Ascending aorta (tissue), 2 donors: ENCODE measurements at places on chromosomes 7 and 10.

GRCh38 chr7:105187302-105188169 lies 173.5 kb downstream of the KMT2E start:
- no peak for DNase-seq
- no peaks in the 10 kb centered on the region for H3K4me1 ChIP-seq
- H3K4me3 ChIP-seq, result no peak overlapping the region
- no peak overlapping the region for H3K27ac ChIP-seq
- H3K27me3 ChIP-seq, result no peaks in the 10 kb centered on the region

DNA sequence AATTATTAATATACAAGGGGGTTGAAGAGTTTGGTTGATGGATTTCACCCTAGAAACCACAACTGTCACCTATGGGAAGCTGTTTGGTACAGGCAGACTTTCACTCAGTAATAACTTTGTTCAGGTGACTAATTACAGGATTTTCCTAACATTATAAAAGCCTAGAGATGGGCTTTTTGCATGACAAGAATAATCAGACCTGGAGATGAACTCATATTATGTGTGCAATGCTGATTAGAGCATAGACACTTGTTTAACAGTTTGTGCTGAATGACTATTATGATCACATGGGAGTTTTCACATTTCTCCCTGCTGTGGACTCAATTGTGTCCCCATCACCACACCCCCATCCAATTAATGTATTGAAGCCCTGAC lies 90.2 kb upstream of the STEAP4 start:
- no peak overlapping the region for H3K27ac ChIP-seq
- H3K4me1 ChIP-seq, result no peaks in the 10 kb centered on the region
- DNase-seq, result no peak
- H3K36me3 ChIP-seq, result no peaks in the 10 kb centered on the region
- no peak overlapping the region for H3K4me3 ChIP-seq

GRCh38 chr7:128362670-128363069 lies 1.2 kb upstream of the PRRT4 start:
- no peak overlapping the region for H3K27ac ChIP-seq
- no peak for DNase-seq
- H3K36me3 ChIP-seq, result no peaks in the 10 kb centered on the region
- no peaks in the 10 kb centered on the region for H3K27me3 ChIP-seq

DNA sequence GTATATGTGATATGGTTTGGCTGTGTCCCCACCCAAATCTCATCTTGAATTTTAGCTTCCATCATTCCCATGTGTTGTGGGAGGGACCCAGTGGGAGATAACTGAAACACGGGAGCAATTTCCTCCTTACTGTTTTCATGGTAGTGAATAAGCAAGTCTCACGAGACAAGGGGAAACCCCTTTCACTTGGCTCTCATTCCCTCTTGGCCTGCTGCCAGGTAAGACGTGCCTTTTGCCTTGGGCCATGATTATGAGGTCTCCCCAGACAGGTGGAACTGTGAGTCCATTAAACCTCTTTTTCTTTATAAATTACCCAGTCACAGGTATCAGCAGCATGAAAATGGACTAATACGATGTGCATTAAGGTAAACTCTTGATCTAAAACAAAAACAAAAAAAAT lies 357.1 kb upstream of the AOAH start:
- no peak overlapping the region for H3K27ac ChIP-seq
- H3K4me1 ChIP-seq, result peaks cover 10% of the 10 kb centered on the region
- H3K4me3 ChIP-seq, result no peak overlapping the region

GRCh38 chr7:55504093-55504859 lies 68.0 kb downstream of the VOPP1 start:
- no peak overlapping the region for H3K27ac ChIP-seq
- no peaks in the 10 kb centered on the region for H3K27me3 ChIP-seq
- no peaks in the 10 kb centered on the region for H3K4me1 ChIP-seq
- H3K4me3 ChIP-seq, result no peak overlapping the region

DNA sequence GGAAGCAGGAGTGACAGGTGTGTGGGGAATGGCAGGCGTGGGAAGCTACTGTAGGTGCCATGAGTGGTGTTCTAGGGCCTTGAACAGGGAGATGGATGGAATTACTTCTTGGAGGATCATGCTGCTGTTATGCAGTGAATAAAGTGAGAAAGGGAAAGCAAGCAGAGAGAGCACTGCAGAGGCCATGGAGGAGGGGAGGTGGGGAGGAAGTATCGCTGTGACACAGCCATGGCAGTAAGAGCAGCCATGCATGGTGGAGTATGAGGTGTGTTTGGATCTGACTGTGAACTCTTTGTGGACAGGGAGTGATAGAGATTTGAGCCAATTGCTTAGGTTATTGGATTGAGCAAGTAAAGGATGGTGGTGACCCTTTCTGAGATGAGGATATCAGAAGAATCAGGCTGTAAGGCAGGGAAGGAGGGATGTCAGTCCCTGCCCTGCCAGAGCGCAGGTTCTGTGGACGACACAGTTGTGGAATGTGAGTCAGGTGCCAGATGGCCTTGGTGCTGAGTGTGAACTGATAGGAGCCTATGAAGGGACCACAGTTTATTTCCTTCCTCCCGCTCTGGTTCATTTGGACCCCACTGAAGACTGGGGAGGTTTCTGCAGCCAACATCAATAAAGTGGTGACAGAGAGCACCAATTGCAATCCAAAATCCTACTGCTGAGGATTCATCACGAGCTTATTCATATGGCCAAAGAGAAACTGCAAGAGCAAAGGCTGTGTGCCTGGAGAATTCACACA lies 105.5 kb upstream of the TMEM72 start:
- H3K36me3 ChIP-seq, result no peaks in the 10 kb centered on the region
- no peaks in the 10 kb centered on the region for H3K27me3 ChIP-seq
- DNase-seq, result no peak
- H3K4me3 ChIP-seq, result no peak overlapping the region
- H3K4me1 ChIP-seq, result no peaks in the 10 kb centered on the region

- H3K36me3 ChIP-seq, result no peaks in the 10 kb centered on the region
- DNase-seq, result no peak
- peaks cover 7% of the 10 kb centered on the region for H3K4me1 ChIP-seq
- no peak overlapping the region for H3K4me3 ChIP-seq
- H3K27ac ChIP-seq, result no peak overlapping the region
These were observed 19.9 kb upstream of the FAM180A start for GRCh38 chr7:135768467-135768866.

DNA sequence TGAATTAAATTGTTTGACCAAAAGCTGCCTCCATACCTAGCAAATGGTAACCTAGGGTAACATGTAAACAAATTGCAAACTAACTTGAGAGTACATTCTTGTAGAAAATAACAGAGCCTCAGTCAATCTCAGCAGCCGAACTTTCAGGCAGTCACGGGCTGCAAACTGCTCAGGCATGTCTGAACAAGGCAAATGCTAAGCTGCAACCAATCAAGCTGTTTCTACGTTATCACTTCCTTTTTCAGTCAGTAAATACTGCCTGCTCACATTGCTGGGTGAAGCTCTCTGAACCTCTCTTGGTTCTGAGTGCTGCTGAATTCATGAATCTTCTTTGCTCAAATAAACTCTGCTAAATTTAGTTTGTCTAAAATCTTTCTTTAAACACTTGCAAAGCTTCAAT lies 1212.4 kb downstream of the SORCS1 start:
- no peak overlapping the region for H3K4me3 ChIP-seq
- no peaks in the 10 kb centered on the region for H3K36me3 ChIP-seq
- no peaks in the 10 kb centered on the region for H3K4me1 ChIP-seq
- no peak for DNase-seq

DNA sequence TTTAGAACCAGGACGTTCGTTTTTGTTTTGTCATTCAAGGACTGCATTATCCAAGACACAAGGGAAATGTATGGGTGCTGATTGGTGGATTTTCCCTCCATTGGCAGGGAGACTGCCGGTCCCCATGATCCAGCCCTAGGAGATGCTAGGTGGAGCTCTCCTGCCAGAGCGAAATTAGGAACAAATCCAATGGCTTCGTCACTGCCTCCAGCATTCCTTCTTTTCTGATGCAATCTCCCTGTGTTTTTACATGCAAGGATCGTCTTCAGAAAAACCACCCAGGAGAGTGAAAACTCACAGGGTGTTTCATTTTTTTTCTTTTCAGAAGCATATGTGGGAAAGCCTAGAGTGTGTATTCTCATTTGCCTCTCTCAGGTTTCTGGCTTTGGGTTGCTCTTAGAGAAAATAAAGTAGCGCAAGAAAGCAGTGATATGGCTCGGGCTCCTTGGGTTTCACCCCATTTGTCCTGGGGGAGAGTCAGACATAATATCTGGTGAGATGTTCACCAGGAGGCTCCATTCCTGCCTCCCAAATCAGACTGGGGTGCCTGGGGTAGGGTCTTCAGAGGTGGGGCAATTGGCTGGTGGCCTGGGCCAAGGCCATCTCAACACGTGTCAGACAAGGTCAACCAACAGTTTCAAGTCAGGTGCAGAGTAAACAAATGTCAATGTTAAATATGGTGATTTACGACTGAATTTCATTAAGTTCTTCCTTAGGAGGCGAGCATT lies 450.9 kb upstream of the MKI67 start:
- no peak for DNase-seq
- H3K27me3 ChIP-seq, result no peaks in the 10 kb centered on the region
- no peak overlapping the region for H3K27ac ChIP-seq
- no peak overlapping the region for H3K4me3 ChIP-seq
- H3K4me1 ChIP-seq, result no peaks in the 10 kb centered on the region

DNA sequence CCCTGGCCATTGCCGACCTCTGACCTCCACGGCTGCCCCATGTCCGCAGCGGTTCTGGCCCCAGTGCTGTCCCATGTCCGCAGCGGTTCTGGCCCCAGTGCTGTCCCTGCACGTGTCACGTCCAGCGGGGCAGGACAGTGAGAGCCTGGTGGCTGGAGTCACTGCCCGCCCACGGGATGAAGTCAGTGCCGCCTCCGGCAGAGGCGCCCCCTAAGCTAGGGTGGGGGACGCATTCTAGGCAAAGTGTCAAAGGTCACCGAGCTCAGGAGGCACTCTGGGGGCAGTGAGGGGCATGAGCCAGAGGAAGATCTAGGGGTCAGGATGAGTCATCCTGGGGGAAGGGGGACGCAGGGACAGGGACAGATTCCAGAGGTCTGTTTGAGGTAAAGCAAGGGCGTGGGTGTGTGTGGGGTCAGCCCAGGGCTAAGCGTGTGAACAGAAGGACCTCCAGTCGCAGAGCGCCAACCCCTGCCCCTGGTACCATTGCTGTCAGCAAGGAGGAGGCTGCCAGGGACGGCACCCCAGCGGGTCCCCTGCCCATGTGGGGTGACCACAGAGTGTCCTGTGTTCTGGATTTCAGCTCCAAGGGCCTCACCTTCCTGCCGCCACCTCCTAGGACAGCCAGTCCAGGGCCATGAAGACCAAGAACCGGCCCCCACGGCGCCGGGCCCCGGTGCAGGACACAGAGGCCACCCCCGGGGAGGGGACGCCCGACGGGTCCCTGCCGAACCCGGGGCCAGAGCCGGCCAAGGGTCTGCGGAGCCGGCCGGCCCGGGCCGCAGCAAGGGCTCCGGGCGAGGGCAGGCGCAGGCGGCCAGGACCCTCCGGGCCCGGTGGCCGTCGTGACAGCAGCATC lies 665 bp downstream of the BHLHA15 start:
- no peaks in the 10 kb centered on the region for H3K4me1 ChIP-seq
- H3K36me3 ChIP-seq, result peaks cover 17% of the 10 kb centered on the region
- H3K27ac ChIP-seq, result no peak overlapping the region
- peak; percentile 63 for DNase-seq

DNA sequence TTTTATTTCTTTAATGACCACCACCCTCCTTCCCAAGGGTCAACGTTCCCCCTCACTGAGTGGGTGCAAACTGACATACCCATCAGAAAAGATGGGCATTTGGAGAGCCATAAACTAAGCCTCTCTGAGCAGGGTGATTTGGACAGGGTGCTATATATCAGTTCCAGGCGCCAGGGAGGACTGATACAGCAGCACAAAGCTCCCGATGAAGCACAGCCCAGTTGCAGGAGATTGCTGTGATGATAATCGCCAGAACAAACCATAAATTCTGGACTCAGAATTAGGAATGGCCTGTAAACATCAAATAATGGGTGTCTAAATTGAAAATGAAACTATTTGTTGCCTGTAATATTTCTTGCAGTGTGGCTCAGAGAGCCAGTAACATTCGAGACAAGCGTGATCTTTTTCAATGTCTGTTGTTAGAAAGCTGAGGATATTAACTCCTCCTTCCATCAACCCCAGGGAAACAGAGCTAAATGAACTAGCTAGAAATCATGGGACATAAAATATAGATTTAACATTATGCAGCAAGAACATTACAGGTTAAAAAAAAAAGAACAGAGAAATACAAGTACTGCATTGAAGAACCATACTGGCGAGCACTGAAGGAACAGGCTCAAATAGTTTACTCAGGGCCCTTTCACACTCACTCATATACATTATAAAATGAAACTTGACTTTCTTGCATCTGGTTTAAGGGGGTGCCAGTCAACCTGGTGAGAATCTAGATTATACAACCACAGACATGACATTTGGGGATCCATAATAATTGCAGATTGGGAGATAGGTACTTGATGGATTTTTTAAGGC lies 137.5 kb upstream of the LRRTM3 start:
- no peak overlapping the region for H3K4me3 ChIP-seq
- no peaks in the 10 kb centered on the region for H3K36me3 ChIP-seq
- no peaks in the 10 kb centered on the region for H3K4me1 ChIP-seq
- H3K27ac ChIP-seq, result no peak overlapping the region
- H3K27me3 ChIP-seq, result no peaks in the 10 kb centered on the region

- no peaks in the 10 kb centered on the region for H3K27me3 ChIP-seq
- H3K4me3 ChIP-seq, result no peak overlapping the region
- no peak overlapping the region for H3K27ac ChIP-seq
These were observed 128.7 kb downstream of the GNAI1 start for GRCh38 chr7:80263333-80263732.

DNA sequence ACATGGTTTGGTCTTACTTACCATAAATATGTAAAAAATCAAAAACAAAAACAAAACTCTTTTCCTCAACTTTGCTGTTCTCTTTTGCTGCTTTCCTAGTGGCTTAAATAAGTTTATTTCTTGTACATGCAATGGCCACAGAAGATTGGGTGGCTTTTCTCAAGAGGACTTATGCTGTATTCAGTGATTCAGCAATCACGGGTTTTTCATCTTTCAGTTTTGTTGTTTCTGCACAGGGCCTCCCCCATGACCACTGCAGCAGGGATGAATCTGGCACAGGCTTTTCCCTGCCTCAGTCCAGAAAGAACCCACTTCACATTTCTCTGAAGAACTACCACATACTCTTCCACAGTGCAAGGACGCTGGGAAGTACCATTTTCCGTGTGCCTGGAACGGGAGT lies 355.0 kb downstream of the RNLS start:
- H3K4me1 ChIP-seq, result peaks cover 6% of the 10 kb centered on the region
- no peak for DNase-seq
- H3K27ac ChIP-seq, result no peak overlapping the region
- no peaks in the 10 kb centered on the region for H3K36me3 ChIP-seq
- H3K4me3 ChIP-seq, result no peak overlapping the region

DNA sequence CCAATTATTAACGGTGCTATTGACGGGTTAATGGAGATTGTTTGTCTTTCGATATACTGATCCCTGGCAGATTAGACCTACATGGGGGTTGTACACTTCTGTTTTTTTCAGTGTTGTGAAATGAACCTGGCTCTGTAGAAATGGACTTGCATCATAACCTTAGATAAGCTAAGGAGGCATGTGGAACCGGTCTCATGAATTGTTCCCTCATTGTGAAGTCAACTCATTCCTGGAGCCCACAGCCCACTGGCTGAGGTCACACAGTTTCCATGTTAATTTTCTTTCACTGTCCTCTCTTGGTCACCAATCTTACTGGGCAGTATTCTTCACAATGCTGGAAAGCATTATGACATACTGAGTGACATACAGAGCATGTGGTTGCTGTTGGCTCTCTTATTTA lies 202.8 kb downstream of the BMPER start:
- no peak overlapping the region for H3K4me3 ChIP-seq
- peak; percentile 67 for DNase-seq
- H3K27ac ChIP-seq, result no peak overlapping the region
